Stimulated activated CD8-positive, alpha-beta memory T cell treated with anti-CD3 and anti-CD28 coated beads, Interleukin-7, amount 100 ng/mL, for 4 hours (primary cell): ENCODE measurements at places on chromosomes 12 and 14.

DNA sequence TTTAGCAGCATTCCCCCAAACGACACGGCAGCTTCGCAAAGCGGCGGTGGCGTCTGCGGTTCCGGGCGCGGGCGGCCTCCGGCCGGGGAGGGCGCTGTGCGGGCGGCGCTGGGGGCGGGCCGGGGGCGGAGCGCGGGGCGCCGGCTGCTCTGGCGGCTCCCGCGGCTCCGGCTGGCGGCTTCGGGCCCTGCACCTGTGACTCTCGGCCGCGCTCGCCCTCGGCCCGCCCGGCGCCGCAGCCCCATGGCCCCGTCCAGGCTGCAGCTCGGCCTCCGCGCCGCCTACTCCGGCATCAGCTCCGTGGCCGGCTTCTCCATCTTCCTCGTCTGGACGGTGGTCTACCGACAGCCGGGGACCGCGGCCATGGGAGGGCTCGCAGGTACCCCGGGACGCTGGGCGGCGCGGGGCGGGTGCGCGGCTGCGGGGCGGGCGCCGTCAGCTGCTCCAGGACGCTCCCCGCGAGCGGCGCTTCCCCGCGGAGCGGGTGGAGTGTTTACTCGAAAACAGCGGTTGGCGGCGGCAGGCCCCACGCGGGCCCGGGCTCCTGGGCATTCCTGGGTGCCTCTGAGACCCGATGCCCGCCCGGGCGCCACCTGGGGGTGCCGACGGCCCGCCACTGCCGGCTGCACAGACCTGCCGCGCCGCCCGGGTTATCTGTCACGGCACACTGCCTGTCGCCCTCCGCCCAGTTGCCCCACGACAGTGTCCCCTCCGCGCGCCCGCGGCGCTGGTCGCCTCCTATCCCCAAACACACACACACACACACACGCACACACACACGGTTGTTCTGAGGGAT, at the start of gene SLC48A1:
SLC48A1 (plus strand) TSS at position 177 of the 796 bp plus-strand sequence; CDS start at position 244, 67 bp downstream.
- peak; percentile 16 for DNase-seq

- no peak for DNase-seq
Observed at GRCh38 chr12:48965298-48965838, 6.2 kb downstream of the WNT10B start.

GRCh38 chr14:38502239-38502638, 246.3 kb upstream of the CLEC14A start:
- DNase-seq = no peak

DNA sequence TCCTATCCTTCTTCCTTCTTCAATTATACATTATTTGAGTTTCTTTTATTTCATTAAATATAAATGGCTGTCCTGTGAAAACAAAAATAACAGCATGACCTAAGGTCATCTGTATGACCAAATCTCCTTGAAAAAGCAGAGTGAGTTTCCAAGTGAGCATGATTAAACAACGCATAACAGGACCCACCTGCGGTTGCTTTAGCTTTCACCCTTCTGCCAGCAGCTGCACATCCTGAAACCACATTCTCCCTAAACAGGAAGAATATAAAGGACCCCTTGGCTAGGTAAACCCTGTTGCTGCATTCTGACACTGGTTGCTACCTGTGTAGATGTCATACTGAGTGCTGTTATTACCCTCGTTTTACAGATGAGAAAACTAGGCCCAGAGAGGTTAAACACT, 42.8 kb upstream of the CPM start:
- DNase-seq = no peak

DNA sequence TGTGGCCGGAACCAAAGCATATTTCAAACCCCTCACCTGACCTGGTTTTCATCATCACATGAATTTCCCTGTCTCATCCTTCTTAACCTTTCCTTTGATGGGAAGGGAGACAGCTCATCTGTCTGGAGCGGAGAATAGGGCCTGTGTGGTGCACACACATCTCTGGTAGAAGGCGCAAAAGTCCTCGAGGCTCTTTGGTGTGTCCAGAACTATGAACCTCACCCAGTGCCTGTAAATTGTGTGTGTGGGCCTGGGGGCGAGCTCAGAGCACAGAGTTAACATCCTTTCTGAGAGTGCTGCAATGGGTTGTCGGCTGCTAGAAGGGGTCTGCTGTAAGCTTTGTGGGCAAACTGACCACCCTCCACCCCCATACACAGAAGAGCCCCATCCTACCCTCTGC, 749 bp downstream of the GALNT6 start:
- no peak for DNase-seq
